ENCODE measurements at places on chromosomes 2 and 18. TPM values are rescaled to one million over a fixed set of nuclear protein-coding genes. Genes with fewer than 3 reads are reported as not detected.

GRCh38 chr18:9090578-9090977 is 11.9 kb upstream of the NDUFV2 start:
- DNase-seq: no peak

GRCh38 chr2:64516651-64517510 is 7.2 kb upstream of the AFTPH start:
- no peak for DNase-seq

DNA sequence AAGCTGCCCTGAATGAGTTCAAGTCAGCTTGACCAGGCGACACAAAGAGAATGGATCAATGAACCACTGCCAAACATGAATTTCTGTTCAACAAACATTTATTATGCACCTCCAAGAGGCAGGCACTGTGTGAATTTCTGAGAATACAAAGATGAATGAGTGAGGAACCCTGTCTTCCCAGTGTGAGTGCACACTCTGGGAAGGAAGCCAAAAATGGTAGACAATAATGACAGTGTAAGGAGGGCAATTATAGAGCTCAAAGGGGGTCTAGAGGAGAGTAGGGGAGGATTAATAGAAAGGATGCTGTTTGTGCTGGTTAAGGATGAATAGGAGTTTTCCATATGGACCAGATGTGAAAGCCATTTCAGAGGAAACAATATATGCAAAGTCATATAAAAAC is 213.4 kb downstream of the DCC start:
- DNase-seq: no peak

GRCh38 chr2:238458651-238459050 is 31.9 kb downstream of the ASB1 start:
- peak; percentile 23 for DNase-seq

DNA sequence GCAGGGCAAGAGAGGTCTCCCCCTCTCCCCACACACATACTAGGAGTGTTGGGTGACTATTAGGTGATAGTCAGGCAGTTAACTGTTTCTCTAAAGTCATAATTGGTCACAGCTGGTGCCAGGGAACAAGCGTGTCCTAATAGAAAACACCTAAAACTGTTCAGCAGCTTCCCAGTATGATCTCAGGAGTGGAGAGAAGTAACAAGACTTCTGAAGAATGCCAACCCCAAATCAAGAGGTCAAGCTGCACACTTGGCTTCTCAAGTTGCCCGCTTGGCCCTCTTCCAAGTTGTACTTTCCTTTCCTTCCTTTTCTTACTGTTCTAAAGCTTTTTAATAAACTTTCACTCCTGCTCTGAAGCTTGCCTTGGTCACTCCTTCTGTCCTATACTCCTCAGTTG is 22.4 kb upstream of the STAT1 start:
- no peak for DNase-seq

DNA sequence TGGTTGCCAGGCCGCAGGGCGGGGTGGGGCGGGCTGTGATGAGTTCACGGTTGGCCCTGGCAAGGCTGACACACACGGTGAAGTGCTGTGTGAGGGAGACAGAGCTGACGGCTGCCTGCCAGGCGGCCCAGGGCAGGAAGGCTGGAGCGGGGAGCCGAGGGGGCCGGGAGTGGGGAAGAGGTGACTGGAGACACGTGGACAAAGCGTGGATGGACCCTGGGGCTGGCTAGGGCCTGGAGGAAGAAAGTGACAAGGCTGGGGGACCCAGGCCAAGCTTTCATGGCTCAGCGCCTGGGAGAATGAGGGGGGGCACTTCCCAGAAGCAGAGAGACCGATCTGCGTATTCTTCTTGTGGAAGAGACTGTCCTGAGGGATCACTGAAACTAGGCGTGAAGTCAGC is 123.2 kb downstream of the DYSF start:
- DNase-seq: no peak

DNA sequence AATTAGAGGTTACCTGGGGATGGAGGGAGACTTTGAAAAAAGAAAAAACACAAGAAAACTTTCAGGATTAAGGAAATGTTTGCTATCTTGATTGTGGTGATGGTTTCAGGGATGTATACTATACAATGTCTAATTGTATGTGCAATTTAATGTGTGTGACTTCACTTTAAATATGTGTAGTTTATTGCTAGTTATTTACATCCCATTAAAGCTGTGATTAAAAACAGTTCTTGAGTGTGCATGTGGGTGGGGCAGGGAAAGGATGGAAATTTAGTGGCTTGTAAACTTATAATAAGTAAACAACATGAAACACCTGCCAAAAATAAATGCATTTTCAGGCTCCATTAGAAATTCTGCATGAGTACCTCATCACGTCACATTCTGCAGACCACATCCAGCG is 167.0 kb downstream of the MYO5B start:
- no peak for DNase-seq

GRCh38 chr2:240169486-240170353 is 29.3 kb upstream of the OTOS start:
- no peak for DNase-seq

- no peak for DNase-seq
Measured at GRCh38 chr18:53843113-53843760, 381.2 kb downstream of the MBD2 start.

GRCh38 chr2:25805987-25806386 is 72.3 kb downstream of the ASXL2 start:
- no peak for DNase-seq

GRCh38 chr2:32564417-32565035 is 63.3 kb upstream of the TTC27 start:
- DNase-seq: peak; percentile 21

GRCh38 chr18:70219688-70220087 is 14.2 kb upstream of the RTTN start:
- DNase-seq: no peak

DNA sequence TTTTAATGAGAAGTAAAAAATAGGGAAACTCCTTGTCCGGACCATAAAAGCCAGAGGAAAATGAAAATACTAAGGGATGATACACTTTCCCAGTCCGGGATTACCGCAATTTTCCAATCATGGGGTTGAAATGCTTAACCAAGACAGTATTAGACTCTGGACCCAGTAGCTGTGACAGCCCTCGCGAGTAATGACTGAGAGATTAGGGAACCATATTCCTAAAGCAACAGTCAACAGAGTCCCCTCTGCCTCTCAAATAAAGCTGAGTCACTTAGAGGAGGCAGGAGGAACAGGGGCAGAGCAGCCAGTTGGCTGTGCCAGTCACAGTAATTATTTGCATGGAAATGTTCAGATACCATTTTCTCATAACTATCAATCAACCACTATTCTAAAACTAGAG is 34.8 kb downstream of the GPATCH11 start:
- DNase-seq: no peak

GRCh38 chr2:74005786-74006185 is 21.1 kb downstream of the TET3 start:
- DNase-seq: no peak

- no peak for DNase-seq
Measured at GRCh38 chr2:119282146-119282995, 58.7 kb downstream of the STEAP3 start.

DNA sequence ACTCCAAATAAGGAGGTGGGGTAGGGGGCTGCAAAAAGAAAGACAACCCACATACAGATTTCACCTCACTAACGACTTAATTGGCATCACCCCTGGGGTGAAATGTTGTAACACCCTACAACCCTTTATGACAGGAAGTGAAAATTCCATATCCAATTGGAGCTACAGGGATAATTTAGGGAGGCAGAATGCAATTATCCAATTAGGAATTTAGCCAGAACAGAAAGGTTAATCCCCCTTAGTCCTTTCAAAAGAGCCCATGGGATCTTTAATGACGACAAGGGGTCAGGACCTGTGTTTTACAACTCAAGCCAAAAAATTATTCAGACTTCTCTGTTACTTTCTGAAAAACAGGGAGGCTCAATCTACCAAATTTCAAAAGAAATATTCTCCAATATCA is 1027.1 kb downstream of the TMEM182 start:
- no peak for DNase-seq

DNA sequence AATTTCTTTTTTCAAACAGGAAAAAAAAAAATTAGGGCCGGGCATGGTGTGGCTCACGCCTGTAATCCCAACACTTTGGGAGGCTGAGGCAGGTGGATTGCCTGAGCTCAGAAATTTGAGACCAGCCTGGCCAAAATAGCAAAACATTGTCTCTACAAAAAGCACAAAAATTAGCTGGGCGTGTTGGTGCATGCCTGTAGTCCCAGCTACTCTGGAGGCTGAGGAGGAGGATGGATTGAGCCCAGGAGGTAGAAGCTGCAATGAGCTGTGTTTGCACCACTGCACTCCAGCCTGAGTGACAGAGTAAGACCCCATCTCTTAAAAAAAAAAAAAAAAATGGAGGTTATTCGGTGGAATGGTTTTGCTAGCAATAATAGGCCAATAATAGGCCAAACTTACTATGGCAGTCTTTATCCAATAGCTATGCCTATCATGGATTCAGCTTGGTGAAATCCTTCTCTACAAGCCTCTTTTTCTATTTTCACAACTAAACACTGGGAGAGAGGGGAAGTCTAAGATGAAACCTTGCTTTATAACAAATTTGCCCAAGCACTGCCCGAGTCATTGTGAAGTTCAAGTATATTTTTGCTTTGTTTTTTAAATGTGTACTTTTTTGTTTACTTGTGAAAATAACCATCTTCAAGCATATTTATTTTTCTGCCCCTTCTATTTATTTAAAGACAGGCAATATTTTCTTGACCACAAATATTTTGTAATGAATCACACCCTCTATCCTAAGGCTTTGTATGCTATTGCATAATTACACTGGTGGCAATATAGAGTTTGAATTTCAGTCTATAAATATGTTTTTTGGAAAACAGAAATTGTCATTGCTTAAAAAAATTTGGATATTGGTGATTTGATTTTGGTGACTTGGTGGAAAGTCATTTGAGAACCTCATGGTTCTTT is 20.0 kb upstream of the KYNU start:
- DNase-seq: no peak

DNA sequence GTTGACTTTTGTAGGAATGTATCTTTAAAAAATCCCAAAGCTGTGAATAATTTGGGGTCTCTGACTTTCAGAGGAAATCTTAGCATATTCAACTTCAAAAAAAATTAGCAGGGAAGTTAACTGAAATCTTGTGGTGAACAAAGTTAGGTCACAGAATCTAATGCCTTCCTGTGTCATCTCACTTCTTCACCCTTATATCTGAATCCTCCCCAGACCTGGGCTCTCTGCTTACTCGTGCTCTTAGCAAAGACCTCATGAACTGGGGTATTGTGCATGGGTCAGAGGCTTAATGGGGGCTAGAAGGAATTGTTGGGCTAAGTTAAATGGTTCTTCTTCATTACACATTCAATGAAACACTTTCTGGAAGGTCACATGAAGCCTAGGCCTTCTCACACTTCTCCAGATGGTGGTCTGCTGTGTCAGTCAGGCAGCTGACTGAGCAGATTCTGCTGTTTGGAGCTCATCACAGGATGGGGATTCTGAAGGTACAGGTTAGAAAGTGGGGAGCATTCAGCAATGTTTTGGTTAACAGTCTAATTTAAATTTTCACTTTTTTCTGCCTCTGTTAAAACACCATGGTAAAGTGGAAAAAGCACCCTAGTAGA is 131.3 kb downstream of the SUCLG1 start:
- no peak for DNase-seq

GRCh38 chr18:31512203-31512764 is 14.3 kb downstream of the DSG2 start:
- peak; percentile 92 for DNase-seq

The UGT1A3 gene
- not detected for total RNA-seq

The TRPM8 gene
- 0.31 TPM for total RNA-seq

The POTEI gene
- 0.50 TPM for total RNA-seq

The MEMO1 gene
- 59.7 TPM for total RNA-seq

The SALL3 gene
- total RNA-seq: 7.7 TPM

The APLF gene
- 2.9 TPM for total RNA-seq

The FOXI3 gene
- 0.60 TPM for total RNA-seq

The UGT1A5 gene
- total RNA-seq: not detected

The CDH2 gene
- 326 TPM for total RNA-seq

The SULT1C4 gene
- total RNA-seq: 1.8 TPM

The UGT1A4 gene
- not detected for total RNA-seq
